Stimulated activated CD8-positive, alpha-beta memory T cell treated with anti-CD3 and anti-CD28 coated beads, Interleukin-12 subunit alpha, Interleukin-12 subunit beta, amount 100 ng/mL, for 4 hours (primary cell): ENCODE measurements at places on chromosomes 6 and 20.

GRCh38 chr20:13131688-13132087, 89.4 kb upstream of the ISM1 start:
- no peak for DNase-seq

GRCh38 chr6:16183187-16183664, 54.3 kb downstream of the MYLIP start:
- no peak for DNase-seq

DNA sequence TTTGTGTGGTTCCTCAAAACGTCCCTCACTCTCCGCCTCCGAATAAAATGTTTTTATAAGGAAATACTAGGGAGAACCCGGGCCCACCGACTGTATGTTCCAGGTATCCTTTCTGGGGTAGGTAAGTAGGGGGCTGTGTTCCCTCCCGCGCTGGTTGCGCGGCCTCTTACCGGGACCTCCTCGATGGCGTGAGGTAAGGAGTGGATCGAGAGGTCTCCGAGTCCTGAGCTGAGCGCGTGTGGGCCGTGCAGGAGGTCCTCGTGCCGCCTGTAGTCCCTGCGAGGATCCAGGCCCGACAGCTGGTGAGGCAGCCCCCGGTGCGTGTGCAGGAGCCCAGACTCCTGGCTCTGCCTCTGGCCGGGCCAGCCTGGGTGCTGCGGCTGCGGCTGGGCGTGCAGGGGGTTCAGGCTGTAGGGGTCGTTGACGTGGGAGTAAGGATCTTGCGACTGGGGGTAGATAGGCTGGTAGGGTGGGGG, 5.1 kb downstream of the TFAP2A start:
- DNase-seq = no peak

DNA sequence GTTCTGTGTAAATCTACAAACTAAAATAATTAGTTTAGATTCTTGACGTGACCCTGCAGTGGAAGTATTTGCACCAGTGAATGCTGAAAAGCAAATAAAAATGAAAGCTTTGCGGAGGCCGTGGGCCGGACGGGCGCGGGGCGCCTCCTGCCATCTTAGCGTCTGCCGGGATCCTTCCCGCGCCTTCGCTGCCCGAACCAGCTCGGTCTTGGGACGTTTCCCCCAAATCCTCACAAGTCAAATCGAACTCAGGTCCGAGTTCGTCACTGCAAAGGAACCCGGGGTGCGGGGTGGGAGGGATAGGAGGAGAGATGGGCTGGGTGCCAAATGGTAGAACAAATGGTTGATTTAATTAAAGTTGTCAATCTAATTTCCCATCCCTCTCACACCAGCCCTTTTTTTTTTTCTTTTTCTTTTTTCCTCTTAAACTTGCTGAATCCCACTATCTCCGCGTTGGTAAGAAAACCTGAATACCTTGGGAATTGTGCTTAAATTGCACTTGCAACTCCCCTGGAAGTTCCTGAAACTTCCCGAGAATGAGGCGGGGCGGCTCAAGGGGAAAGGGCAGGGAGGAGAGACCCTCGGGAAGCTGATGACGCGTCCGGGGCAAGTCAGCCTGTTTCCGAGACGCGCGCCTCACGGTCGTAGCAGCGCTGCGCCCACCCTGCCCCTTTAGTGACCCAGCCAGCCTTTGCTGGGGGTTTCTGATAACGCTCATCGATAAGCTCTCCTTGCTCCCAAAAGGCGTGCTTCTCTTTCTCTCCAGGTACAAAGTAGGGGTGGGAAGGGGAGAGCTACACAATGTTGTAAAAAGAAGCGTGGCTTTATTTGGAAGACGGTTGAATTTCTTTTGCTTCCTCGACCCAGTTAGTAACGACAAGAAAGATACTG, 1.8 kb downstream of the GJA1 start:
- DNase-seq = no peak

- DNase-seq = no peak
These were observed 133.3 kb upstream of the AGPAT4 start for GRCh38 chr6:161407115-161407514.

GRCh38 chr20:61683721-61684120, 382.0 kb downstream of the TAF4 start:
- DNase-seq = no peak

DNA sequence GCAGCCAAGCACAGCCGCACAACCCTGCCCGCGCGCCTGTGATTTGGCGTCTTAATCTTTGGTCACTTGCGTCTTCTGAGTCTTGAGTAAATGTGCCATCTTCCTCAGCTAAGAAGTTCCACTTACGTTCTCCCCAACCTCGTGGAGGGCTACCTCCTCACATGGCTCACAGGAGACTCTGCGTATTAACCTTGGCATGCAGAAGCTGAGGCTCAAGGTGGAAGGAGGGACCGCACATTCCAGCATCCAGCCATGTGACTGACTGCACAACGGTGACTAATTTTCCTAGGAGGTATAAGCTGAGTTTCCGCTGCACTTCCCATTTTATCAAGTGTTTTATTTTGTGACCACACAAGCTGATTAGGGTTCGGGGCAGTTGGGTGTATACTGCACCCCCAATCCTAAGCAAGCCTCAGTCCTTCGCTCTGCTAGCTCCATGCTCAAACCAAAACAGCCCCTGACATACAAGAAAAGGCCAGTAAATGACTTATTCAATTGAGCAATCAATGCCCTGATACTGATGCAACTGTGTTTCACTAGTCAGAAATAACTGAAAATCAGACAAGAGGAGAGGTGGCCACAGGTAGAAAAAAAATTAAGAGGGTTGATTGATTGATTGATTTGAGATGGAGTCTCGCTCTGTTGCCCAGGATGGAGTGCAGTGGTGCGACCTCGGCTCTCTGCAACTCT, 7.0 kb downstream of the BEND3 start:
- no peak for DNase-seq

DNA sequence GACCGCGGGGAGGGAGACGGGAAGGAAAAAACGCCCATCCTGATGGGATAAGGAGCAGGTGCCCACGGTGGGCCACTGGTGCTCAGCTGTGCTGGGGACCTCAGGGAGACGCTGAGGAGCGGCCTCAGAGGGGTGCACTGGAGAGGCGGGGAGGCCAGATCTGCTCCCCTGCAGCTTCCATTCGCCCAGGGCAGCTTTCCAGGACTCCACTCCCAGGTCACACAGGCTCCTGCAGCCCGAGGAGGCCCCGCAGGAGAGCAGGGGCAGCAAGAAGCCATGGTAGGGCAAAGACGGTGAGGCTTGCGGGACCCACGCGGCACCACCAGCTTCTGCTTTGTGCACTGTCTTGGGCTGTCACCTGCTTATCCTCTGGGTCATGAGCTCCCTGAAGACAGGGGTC, 82.5 kb upstream of the SULF2 start:
- DNase-seq = no peak

DNA sequence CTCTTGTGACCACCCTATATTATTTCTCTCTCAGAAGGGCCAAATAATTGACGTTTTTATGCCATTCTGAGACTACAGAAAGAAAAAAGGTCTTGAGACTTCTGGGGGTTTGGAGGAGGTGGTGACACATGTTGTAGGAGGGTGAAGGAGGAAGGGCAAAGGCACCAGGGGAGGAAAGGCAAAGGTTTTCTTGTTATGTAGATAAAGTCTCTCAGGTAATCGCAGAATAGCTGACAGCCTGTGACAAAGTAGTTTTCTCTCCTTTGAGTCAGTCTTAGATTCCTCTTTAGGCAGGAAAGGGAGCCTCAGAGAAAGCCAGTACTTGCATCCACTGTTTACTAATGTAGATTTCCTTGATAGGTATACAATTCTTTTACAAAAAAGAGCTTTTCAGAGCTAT, 23.6 kb downstream of the OR2B2 start:
- DNase-seq = no peak
